ENCODE measurements at places on chromosomes 16 and 17.

DNA sequence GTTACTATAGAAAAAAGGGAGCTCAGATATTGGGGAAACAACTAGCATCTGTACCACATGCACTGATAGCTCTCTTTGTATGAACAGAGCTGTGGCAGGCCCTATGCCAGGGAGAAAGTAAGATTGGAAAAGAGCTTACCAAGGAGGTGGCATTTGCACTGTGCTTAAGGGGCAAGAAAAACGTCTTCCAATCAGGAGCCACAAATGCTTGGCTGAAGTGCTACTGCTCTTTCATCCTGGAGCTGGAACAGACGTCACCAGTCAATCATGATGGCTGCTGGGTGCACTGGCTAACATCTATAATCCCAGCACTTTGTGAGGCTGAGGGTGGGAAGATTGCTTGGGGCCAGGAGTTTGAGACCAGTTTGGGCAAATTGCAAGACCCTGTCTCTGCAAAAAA is 218.5 kb downstream of the SEC14L1 start:
- no peak for DNase-seq

DNA sequence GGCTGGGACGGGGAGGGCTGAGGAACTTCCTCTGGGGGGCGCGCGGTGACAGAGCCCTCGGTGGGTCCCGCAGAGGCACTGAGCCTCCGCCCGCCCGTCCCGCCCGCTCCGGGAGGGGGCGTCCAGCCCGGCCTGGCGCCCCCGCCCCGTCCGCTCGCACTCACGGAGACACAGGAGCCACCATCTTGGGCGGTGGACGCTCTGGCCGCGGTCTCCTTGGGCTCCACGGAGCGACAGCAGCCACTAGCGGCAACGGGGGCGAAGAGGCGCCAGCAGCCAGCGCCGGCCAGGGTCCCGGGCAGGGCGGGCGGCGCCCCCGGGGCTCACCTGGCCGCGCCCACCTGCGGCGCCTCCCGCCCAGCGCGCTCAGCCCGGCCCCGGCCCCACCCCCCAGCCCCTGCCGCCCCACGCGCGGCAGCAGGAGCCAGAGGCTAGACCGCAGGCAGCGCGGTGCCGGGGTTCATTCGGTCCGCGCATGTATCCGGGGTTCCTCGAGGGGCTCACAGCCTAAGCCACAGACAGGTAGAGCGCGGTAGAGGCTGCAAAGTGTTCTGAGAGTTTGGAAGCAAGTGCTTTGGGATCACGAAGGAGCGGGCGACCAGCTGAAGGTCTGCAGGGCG is at the start of gene C17orf113:
TSS of gene C17orf113 (minus strand) at position 209 of the 620 bp plus-strand sequence. CDS start 7,225 bp downstream, outside the sequence.
- DNase-seq = peak; percentile 22

GRCh38 chr16:67283039-67283825 is 3.9 kb downstream of the PLEKHG4 start:
- DNase-seq = no peak

DNA sequence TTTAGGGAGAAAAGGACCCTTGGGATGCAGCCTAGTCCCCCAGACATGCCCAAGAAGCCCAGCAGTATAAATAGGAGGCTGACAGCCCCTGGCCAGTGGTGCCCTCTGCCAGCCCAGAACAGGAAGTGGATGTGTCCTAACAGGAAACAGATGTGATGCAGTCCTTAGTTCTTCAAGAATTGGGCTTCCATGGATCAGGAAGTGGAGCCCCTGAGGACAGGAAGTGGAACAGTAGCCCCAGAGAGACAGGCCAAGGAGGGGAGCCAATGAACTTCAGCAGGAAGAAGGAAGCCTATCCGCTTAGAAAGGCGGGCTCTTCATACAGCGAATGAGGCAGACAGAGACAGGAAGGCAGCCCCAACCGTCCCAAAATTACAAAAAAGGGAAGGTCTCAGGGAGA is 7.2 kb downstream of the CTF1 start:
- no peak for DNase-seq

DNA sequence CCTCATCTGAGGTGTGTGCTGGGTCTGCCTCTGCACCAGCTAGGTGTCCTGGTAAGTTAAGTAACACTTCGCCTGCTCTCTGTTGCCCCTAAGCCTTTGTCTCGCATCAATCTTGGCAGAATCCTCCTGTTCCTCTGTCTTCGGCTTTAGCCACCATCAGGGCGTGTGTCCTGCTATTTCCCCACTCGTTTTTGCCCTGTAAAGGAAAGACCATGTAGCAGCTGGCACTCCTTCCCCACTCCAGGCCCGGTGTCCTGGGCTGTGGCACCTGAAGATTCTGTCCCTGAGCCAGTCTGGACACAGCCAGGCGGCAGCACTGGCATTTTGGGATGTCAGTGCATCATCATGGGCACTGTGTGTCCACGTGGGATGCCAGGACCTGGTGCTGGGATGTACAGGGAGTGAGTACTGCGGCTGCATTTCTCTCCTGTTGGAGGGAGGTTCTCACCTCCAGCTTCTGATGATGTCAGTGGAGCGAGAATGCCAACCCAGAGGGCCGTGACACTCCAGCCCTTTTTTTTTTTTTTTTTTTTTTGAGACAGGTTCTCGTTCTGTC is 26.2 kb upstream of the FOXK2 start:
- no peak for DNase-seq

DNA sequence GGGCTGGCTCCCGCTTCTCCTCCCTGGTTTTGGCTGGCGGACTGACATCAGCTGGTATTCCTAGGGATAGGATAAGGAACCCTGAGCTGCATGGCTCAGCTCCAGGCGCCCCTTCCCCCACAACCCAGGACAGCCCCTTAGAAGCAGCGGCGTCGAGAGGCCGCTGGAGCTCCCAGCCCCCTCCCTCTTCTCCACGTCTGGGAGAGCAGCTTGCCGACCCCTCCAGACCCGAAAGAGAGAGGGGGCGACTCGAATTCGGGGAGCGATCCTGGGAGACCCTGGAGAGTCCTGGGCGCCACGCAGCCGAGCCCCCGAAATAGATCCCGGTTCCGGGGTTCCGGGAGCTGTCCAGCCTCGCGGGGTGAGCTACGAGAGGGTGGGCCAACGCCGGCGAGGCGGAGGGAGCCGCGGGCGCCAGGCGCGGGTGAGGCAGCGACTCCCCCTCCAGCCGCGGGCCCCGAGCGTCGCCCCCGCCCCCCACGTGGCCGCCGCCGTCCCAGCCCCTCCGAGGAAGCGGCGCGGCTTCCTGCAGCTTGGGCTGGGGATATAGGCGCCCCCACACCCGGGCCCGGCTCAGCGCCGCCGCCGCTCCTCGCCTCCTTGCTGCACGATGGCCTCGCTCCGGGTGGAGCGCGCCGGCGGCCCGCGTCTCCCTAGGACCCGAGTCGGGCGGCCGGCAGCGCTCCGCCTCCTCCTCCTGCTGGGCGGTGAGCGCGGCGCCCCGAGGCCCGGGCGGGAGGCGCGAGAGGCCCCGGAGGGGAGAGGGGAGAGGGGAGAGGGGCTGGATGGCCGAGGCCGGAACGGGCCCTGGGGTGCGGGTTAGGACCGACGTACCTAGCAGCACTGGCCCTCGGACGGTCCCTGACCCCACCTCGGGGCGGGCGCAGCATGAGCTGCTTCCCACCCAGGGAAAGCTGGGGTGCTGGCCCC is at the start of gene RAMP2:
TSS of gene RAMP2 (plus strand) at position 576 of the 930 bp plus-strand sequence. CDS start at position 611, 35 bp downstream.
- DNase-seq = no peak

DNA sequence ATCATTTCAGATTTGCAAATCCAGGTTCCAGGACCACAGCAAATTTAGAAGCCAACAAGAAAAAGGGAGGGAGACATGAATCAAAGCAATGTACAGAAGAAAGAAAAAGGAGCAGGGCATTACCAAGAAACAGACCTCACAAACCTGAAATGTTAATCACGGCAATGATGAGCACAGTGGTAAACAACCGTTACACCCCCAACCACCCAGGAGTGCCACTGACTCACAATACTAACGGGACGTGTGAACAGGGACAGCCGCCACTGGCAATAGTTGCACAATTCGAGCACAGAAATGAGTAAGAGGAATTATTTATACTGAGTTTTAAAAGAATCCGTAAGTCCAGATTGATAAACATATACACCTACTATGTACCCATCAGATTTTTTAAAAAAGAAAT is 13.8 kb downstream of the USP22 start:
- no peak for DNase-seq

- DNase-seq = peak; percentile 98
Observed at GRCh38 chr17:51739245-51739886, 419.1 kb downstream of the CA10 start.

GRCh38 chr16:50957056-50957455 is 194.0 kb downstream of the SALL1 start:
- DNase-seq = no peak

Measured in NCI-H748 treated with DMSO at 0.1 percent for 48 hours (cell line).